ENCODE measurements at places on chromosomes 3 and 15.

DNA sequence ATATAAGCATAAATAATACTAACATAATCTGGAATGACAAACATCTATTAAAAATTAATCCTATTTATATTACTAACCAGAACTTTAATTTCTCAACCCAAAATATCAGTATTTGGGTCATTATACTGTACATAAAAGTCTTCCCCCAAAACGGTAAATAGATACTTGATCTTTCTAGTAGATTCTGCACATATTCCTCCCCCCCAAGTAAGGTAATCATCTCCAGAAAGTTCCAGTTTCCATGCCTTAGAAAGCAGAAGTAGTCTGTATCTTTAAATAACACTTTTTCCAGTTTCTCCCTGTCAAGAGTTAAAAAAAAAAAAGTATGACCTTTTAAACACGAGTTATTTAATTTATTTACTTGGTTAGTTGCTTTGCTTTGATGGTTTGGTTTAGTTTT lies 150.7 kb upstream of the MB21D2 start:
- no peak for DNase-seq

DNA sequence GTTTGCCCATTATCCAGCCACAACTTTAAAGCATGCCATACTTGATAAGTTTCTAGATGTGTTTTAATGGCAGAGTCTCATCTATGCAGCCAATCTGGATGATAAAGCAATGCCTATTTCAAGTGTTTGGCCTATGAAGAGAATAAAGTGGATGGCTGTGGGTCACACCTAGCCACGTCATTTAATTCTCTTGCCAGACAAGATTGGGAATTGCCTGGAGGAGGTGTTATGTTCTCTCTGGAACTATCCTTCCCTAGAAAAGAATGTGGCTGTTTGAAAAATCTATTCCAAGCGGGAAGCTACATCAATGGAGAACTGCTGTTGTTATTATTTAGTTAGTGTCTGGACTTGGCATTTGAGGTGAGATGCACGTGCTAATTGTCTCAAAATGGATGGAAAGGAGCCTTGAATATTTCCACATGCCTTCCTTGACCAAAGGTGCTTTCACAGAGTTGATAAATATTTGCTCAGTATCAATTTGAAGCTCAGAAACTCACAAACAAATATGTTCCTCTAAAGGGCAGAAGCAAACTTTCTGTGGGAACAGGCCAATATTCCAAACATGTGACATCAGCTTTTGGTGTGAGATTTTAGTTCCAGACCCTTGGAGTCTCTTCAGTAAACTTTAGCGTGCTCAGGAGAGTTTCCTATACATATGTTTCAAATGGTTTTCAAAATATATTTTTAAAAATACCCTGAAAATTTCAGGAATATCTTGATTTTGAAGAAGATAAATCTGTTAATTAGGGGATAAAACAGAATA lies 510.6 kb upstream of the SGO1 start:
- DNase-seq, result no peak

DNA sequence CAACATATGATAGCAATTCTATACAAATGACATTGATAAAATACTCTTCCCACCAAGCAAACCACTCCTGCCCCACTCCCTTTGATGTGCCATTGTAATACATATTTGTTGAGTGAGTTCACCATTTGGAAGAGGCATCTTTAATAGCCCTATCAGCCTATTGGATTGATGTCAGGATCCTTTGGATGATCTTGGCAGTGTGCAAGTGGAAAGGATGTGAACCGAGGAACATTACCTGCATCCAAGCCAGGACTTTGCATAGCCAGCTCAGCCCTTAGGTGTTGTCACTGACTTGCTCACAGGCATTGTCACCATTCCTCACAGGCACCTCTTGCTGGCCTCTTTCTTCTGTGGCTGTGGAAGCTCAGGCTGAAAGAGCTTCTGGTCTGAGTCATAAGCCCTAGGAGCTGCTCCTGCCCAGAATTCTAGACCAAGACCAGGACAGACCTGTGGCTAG lies 16.5 kb upstream of the TIMP4 start:
- no peak for DNase-seq

DNA sequence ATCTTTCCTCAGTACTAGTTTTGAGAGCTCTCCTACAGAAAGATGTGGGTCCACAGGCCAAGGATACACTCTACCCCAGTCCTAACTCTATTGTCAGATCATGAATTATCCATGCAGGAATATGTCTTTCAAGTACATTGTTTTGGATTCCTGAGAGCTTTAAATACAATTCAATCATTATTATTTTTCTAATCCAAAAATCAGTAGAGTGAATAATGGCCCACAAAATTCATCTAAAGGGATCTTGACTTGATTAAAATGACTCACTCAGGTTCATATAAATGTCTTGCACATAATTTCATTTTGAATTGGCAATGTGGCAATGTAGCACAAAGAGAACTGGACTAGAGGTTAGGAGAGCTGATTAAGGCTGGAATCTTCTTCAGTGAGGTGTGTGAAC lies 93.9 kb downstream of the ZPLD1 start:
- DNase-seq, result no peak

DNA sequence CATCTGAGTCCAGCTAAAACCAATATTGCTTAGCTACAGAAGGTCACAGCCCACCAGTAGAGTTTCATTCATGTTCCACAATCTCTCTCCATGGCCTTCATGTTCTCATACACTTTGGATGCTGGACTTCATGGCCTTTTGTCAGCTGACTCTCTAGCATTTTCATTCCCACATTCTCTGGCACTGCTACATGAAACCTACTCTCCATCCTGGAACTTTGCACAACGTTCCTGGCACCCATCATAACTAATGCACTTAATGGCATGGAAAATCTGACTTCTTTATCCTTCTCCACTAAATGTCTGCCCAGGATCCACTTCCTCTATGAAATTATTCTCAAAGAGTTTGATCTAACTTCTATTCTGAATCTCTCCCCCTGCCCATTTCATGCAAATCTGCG lies 56.9 kb downstream of the SLC9A9 start:
- no peak for DNase-seq

GRCh38 chr3:196998966-196999760 lies 30.5 kb downstream of the MELTF start:
- no peak for DNase-seq

DNA sequence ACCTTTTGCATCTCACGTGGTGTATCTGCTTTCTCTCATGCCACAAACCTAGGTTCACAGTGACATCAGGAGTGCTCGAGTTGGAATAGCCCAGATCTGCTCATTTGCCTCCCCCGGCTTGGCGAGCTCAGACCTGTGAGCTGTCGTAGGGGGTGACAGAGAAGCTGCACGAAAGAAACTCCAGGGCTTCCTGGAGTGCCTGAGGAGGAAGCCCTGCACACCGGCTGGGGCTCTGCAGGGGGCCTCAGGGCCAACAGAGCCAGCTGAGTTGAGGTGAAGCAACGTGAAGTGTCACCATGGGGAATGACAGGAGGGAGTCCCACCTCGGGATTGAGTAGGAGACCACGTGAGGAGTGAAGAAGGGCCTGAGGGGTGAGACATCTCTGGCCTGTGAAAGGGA lies 62.5 kb downstream of the RPN1 start:
- DNase-seq, result no peak

DNA sequence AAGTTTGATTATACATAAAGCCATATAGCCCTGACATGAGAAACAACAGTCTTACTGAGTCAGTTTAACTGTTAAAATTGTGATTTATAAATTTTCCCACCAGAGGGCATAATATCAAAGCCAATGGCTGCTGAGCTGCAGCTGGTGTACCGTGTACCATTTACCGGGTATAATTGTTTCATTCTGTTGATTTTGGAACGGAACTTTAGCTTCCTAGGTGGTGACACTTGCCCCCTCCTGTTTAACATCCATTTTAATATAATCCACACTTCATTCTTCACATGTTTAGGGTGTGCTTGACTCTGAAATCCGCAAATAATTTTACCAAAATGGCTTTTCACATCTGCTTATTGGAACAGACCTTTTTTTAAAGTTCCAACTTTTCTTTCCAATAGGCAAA lies 72.8 kb downstream of the SLC9A9 start:
- DNase-seq, result no peak

DNA sequence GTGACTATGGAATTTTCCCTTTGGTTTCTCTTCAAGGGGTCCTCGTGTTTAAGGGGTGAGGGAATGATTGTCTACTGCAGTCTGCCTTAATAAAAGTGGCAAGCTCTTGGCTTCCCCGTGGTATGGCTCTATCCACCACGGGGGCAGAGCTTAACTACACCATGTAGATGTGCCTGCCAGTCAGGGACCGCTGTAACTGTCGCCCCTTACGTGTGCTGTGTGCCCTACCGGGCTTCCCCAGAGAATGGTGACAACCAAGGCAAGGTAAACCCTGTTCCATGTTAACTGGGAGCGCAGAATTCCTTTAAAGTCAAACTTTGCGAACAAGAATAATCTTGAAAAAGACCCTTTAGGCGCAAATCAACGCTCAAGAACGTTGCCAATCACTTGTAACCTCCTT lies 966 bp upstream of the C3orf80 start:
- no peak for DNase-seq

DNA sequence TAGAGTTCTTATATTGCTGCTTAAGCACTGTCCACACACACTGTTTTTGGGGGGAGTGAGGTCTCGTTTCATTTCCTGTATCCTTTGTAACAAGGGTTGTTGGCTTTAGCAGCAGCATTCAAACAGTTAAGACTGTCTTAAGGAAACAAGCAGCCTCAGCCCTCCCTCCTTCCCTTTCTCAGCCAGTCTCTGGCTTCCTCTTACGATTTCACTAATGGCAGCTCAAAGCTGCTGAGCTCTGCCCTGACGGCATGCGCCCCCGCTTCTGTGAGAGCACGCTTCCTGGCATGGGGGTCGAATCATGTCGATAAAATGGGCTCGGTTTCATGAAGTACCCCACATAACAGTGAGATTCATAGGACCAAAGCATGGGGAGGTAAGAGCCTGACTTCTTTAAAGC lies 105.0 kb downstream of the KLHL25 start:
- DNase-seq, result peak; percentile 69

- no peak for DNase-seq
Measured at GRCh38 chr3:52453496-52454249, at the start of gene TNNC1. TNNC1 (minus strand) TSS chr3:52454041; CDS start chr3:52454015, 26 bp downstream.

DNA sequence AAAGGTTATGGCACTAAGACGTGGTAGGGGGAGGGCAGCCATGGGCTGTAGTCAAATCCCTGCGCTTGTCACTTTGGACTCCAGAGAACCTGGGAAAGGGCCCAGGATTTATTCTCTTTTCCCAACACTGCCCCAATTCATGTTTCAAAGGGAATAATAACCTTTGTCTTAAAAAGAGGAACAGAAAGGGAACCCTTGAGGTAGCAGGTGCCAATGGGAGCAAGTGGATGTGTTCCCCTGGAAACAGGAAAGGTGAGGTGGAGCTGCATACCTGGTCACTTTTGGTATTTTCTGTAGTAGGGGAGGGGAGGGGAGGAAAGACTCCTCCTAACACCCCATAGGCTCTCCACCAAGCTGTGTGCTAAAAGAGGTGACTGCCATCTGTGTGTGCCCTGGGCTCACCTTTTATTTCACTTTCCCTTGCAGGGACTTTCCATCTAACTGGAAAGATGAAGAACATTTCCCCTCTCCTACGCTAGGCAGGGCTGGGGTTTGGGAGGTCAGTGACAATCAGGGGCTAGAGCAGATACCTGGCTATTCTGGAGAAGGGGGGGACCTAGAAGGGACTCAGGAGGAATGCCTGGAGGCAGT lies 6.1 kb upstream of the CHST14 start:
- DNase-seq, result no peak

DNA sequence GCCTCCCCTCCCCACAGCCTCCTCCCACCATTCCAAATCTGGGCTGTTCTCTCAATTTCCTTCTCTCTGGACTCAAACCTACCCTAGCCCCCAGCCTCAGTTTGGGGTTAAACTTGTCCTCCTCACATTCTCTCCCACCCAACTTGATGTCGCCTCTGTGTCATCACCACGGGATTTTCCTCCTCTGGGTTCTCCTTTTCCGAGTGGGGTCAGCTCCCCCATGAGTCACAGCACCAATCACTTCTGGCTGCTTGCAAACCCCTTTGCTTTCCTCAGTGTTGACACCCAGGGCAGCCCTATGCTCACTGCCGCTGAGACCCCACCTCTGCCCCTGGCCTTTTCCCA lies 451 bp downstream of the CCR5AS start:
- no peak for DNase-seq

GRCh38 chr3:170079536-170080165 lies 41.9 kb downstream of the GPR160 start:
- DNase-seq, result no peak

DNA sequence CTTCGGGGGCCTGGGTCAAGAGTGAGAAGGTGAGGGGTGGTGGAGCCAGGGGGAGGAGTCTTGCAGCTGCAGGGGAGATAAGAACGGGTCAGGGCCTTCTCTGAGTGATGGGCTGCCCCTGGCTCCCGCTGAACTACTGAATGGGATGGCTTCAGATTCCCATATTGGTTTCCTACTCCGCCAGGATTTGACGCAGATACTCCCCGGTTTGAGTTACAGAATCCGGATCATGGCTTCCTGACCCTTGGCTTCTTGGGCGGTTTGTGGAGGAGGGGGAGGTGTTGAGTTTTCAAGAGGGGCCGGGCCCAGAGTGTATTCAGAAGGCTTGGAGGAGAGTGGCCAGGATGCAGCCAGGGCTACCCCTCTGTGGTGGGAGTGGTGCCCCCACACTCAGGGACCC lies 119.9 kb upstream of the ATP2B2 start:
- DNase-seq, result no peak

- DNase-seq, result no peak
Measured at GRCh38 chr3:133855002-133855370, 40.7 kb downstream of the RAB6B start.

DNA sequence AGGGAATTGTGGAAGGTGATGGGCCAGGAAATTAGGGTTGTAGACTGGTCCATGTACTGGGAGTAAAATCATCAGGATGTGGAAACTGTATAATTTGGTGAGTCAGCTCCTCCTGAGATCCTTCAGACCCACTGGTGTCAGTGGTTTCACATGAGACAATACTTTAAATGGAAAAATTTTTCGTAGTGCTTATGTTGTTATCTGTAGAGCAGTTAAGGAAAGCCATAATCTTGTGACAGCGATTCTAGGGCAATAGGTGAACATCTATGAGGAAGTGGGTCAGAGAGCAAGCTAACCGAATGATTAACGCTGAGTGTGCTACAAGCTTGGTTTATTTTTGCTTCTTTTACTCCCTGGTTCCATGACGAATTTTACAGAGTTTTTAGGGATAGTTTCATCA lies 200.6 kb downstream of the CADM2 start:
- no peak for DNase-seq

GRCh38 chr3:55827786-55828185 lies 340.7 kb upstream of the WNT5A start:
- no peak for DNase-seq

DNA sequence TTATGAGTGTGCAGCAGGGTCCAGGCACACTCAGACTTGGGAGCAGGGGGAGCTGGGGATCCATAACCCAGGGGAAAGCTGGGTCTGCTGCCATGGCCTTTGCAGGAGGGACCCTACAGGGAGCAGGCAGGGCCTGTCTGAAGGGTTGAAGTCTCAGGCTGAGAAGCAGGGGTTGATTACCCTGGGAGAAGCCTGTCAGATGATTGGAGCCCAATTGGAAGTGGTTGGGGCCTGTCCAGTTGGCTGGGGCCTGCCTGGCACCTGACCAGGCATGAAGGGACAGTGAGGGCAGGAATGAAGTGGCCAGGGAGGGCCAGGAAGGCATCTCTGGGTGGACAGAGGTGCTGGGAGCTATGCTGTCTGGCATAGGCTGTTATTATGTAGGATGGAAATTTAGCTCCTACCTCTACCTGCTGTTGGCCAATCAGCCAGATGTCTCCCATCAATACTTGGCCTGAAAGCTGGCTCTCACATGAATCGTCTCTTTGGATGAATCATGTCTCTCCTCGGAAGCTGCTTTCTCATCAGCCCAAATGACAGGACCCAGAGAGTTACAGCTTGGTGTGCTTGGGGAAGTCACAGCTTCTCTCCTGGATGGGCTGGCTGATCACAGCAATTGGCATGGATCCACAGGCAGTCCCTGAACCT lies 27.4 kb upstream of the SLCO2A1 start:
- DNase-seq, result no peak

Data from activated CD4-positive, alpha-beta memory T cell treated with anti-CD3 and anti-CD28 coated beads, Interleukin-2, amount 10 ng/mL, durations not matched to agents 7 days and 5 days (primary cell).